ENCODE measurements at places on chromosomes 13 and 19.

DNA sequence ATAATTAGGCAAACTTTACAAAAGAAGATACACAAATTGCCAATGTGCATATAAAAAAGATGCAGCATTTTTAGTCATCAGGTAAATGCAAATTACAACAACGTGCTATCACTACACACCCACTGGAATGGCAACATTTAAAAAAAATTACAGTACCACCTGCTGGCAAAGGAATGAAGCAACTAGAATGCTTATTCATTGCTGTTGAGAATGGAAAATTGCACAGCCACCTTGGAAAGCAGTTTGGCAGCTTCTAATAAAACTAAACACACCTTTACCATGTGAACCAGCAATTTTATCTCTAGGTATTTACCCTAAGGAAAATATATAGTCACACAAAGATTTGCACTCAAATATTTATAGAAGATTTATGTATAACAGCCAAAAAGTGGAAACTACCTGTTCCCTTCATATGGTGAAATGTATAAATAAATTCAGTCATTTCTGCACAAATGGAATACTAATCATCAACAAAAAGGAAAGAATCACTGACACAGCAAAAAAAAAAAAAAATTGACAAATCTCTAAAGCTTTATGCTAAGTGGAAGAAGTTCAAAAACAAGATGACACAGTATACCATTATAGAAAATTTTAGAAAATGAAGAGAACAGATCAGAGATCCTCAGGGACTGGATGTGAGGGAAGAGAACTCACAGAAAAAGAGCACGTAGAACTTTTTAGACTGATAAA lies 30.3 kb downstream of the OXGR1 start:
- DNase-seq = no peak

- DNase-seq = no peak
These were observed 540 bp upstream of the USE1 start for GRCh38 chr19:17214508-17215126.

GRCh38 chr13:80884056-80884785 lies 543.3 kb upstream of the SPRY2 start:
- DNase-seq = no peak

DNA sequence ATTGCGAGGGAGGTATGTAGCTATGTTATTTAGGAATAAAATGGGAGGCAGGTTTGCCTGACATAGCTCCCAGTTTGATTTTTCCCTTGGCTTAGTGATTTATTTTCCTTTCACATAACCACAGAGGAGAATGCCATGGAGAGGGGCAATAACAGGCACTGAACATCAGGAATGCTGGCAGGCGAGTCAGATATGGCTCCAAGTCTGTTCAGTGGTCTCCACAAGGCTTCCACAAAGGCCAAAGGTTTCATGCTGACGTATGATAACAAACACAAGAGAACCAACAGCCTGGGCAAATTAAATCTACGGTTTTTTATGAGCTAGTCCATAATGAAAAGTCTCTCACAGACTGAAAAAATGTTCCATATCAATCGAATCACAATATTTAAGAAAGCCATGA lies 66.7 kb downstream of the SUCLA2 start:
- DNase-seq = no peak

- DNase-seq = no peak
These were observed 17.3 kb downstream of the RHPN2 start for GRCh38 chr19:33047422-33047821.

DNA sequence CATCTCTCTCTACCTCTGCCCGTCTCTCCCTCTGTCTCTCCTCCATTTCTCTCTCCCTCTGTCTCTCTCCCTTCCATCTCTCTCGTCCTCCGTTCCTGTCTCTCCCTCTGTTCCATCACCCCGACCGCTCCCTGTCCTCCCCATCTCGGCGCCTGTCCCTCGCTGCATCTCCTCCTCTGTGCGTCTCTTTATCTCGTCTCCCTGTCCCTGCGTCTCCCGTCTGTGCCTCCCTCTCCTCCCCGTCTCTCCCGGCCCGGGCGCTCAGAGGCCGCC lies 4.6 kb downstream of the GRIN2D start:
- DNase-seq = no peak

DNA sequence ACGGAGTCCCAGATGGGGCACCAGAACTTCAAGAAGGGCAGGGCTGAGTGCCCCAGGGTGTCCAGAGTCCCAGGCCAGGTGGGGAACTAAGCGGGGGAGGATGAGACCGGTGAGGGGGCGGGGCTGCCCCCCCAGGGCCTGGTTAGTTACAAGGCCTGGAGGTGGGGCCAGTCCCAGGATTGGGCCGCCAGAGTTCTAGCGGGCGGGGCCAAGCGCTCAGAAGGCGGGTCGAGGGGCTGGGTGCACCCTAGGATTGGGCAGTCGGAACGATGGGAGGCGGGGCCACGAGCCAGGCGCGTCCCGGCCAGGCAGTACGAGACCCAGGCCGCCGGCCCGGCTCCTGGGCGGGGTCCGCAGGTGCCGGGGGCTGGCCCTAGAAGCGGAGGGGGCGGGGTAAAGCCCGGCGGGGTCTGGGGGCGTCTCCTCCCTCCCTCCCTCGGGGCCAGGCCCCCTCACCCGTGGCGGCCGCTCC lies 571 bp downstream of the ZNF653 start:
- peak; percentile 98 for DNase-seq

DNA sequence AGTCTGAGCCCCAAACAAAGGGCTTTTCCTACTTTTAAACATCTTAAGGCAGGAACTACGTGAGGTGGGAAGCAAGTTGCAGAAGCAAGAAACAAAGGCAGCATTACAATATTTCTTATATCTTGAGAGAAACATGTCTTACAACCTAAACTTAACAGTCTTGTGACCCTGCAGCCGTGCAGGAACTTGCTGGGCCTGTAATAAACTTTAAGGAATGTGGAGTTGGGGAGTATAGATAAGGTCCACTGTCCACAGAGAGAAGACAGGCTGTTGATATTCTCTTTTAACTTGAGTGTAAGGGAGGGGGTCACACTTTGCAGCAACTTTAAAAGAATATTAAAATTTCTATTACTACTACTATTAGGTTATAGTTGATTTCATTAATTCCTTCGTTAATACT lies 214.6 kb upstream of the HTR2A start:
- no peak for DNase-seq

DNA sequence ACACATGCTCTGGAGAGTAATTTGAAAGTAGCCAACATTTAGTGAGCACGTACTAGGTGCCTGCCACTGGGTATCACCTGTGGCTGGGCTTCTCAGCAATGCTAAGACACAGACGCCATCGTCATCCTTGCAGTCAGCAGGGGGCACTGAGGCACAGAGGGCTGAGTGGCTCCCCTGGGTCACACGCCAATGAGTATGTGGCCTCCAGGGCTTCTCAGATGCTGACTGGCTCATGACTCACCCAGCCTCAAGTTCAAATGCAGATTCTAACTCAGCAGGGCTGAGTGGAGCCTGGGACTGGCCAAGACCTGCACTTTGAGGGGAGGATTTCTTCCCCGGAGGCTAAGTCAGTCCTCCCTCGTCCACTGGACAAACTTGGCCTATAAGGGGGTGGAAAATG lies 115.1 kb upstream of the CACNA1A start:
- peak; percentile 66 for DNase-seq

DNA sequence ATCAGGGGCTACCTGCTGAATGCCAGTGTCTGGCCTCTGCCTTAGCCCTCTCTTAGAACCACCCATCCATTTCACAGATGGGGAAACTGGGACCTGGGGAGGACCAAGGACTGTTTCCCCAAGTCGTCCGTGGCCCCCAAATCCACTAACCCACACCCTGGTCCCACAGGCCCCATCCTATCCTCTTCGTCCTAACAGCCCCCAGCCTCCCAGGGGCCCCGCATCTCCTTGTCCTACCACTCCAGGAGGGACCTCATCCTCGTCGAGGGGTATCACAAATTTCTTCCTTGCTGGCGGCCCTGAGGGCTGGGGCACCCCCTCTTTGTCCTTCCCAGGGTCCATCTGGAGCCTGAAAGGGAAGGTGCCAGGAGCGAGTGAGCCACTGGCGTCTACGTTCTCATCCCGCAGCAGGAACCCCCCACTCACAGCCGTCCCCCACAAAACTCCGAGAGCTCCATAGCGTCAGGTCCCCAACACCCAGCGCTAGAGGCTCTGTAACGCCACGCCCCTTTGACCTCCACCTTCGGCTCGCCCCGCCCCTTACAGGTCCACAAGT lies 606 bp downstream of the ERCC1 start:
- DNase-seq = no peak

DNA sequence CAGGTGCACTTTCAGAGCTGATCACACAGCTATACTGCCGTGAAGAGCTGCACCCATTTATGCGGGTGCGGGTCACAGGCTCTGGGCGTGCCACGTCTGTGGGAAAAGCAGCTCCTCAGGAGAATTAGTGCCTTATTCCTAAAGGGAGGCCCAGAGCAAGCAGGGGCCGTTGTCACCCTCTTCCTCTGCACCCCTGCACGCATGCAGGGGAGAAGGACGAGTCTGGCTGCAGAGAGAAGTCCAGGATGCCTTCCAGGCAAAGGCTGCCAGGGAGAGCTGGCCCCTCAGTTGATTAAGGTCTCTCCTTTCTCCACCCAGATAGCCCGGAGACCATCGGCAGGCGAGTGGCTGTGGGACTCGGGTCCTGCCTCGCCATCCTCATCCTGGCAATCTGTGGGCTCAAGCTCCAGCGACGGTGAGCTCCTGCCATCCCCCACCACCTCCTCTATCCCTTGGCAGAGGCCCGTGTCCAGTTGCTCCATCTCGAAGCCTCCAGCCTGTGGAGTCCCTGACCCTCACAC lies 3.1 kb upstream of the FFAR1 start:
- DNase-seq = no peak

GRCh38 chr19:17718947-17719711 lies at the start of gene MAP1S:
Gene MAP1S, plus strand, starts transcription at chr19:17719480. Its CDS starts 23 bp downstream, at chr19:17719503.
- peak; percentile 88 for DNase-seq

DNA sequence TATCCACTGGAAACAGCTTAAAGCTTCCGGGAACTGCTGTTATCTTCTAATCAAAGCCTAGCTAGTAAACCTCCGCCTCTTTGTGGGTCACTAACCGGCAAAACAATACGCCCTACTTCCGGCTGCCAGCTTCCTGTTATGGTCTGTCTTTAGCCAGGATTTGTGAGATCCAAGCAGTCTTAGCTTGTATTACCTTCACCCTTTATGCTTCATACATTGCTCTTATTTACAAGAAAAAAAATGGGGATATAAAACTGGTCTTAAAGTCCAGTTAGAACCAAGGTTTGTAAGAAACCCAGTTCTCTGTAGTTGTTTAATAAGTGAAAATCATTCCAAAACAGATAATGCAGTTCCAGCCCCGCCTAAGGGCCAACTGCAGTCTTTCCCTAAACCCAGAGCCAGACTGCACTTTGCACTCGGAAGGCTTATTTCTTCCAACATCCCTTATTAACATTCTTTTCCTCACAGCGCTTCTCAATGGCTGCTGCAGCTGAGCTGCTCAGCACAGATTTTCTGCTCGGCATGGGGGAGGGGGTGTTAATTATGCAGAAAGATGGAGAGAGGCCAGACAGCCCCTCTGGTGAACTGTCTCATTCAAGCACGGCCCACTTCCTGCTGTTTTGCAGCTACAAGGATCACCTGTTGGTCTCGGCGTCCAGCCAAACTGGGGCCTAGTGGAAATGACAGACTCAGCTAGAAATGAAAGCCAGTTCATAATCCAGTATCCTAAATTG lies 368.4 kb downstream of the KLF12 start:
- DNase-seq = peak; percentile 77

DNA sequence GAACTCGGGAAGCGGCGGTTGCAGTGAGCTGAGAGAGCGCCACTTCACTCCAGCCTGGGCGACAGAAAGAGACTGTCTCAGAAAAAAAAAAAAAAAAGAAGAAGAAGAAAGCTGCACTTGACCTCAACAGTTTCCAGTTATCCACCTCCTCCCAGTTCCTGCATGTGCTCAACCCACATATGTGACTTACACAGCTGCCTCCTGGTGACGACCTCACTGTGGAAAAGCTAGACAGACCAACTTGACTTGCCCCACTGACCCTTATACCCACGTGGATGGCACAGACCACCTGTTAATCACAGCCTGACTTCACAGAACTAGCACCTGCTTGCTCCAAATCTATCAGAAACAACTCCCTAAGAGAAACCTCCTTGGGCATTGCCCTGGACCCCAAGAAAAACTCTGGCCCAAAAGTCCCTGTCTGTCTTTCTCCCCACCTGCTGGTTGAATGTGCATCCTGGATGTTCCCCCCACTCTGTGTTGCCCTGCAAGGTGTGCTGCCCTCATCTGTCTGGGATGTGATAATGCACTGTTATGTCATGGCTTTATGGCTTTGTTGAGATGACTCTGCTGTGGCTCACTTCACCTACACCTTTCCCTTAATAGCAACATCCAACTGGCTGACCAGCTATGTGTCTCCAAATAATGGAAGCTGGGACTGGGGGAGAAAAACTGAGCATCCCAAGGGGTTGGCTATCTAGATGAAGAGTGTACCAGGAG lies 2.8 kb downstream of the ZNF20 start:
- DNase-seq = no peak

GRCh38 chr19:7722231-7722651 lies 9.7 kb downstream of the CLEC4G start:
- DNase-seq = no peak

DNA sequence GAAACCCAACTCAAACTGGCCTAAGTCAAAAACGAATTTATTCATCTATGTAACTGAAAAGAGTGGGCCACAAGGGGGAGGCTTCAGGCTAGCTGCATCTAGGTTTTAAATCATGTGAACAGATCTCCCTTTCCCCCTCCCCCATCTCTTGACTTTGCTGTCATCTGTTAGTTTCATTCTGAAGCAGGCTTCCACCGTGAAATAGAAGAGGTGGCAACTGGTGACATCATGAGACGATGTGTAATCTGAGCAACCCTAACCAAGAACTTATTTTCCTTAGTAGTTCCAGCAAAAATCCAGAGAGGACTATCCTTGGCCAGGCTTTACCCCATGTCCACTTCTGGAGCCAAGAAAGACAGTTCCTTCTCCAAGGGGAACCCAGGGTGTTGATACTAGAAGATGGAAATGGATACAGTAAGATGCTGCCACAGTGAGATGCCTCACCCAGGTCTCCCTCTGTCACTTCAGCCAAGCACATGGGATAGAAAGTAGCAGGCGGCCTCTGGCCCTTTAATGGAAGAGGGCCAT lies 9.4 kb downstream of the SAMD4B start:
- no peak for DNase-seq

DNA sequence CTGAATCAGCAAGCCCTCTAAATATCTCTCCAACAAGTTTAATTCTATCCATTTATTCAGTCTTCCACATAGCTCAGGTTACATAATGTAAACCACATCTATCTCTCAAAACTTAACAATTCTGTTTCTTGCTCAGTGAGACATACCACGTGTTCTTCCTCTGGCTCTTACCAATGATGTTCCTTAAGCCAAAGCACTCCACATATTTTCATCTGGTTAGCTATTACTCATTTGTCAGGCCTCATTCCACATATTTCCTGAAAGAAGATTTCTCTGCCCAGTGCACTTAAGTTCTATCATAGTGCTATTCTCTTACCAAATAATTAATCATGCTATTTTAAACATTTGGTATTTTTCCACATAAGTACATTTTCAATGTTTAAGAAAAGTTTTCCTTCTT lies 403.3 kb upstream of the ATXN8OS start:
- no peak for DNase-seq

DNA sequence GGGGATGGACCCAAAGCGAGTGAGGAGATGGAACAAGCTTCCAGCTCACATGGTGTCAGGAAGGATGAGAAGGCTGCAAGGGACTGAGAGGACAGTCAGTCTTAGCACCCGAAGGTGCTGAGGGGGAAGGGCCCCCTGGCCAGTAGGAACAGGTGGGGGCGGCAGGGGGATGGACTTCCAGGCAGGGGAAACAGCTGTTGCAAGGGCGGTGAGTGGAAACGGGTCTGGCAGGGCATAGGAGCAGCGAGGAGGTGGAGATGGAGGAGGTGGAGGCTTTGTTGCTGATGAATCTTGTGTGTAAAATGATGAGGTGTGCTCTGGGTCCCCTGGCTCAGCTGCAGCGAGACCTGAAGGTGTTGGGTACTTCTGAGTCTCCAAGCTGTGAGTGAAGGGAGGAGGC lies 1.2 kb downstream of the MAP1S start:
- no peak for DNase-seq

- no peak for DNase-seq
These were observed 98.7 kb downstream of the FAM216B start for GRCh38 chr13:42880056-42880605.

Data from activated CD8-positive, alpha-beta memory T cell treated with anti-CD3 and anti-CD28 coated beads for 24 hours (primary cell).